ENCODE measurements at places on chromosomes 6 and 20. TPM values are rescaled to one million over a fixed set of nuclear protein-coding genes. Genes with fewer than 3 reads are reported as not detected.

- no peak for DNase-seq
- H3K4me3 ChIP-seq, result no peak overlapping the region
- no peak overlapping the region for H3K27ac ChIP-seq
- H3K4me1 ChIP-seq, result peaks cover 12% of the 10 kb centered on the region
Observed at GRCh38 chr6:147779624-147780023, 271.1 kb downstream of the SAMD5 start.

The PGC gene
- not detected for total RNA-seq

The TNF gene
- not detected for total RNA-seq

The DEFB115 gene
- not detected for total RNA-seq

All from osteocyte (in vitro differentiated cells).